Activated CD4-positive, alpha-beta memory T cell treated with anti-CD3 and anti-CD28 coated beads for 36 hours (primary cell): ENCODE measurements at places on chromosomes 4 and X.

- peaks cover 4% of the 10 kb centered on the region for H3K4me1 ChIP-seq
- no peak overlapping the region for H3K4me3 ChIP-seq
- no peaks in the 10 kb centered on the region for H3K36me3 ChIP-seq
- no peak overlapping the region for H3K27ac ChIP-seq
These were observed 27.9 kb upstream of the PAPSS1 start for GRCh38 chr4:107747748-107748486.

- no peaks in the 10 kb centered on the region for H3K36me3 ChIP-seq
- H3K4me1 ChIP-seq, result no peaks in the 10 kb centered on the region
- H3K27ac ChIP-seq, result no peak overlapping the region
- no peak for DNase-seq
- peaks cover 11% of the 10 kb centered on the region for H3K27me3 ChIP-seq
These were observed 173.8 kb upstream of the TBC1D9 start for GRCh38 chr4:140930011-140930410.

GRCh38 chr4:165635381-165635780, 237.7 kb upstream of the TLL1 start:
- DNase-seq, result no peak
- no peaks in the 10 kb centered on the region for H3K36me3 ChIP-seq

DNA sequence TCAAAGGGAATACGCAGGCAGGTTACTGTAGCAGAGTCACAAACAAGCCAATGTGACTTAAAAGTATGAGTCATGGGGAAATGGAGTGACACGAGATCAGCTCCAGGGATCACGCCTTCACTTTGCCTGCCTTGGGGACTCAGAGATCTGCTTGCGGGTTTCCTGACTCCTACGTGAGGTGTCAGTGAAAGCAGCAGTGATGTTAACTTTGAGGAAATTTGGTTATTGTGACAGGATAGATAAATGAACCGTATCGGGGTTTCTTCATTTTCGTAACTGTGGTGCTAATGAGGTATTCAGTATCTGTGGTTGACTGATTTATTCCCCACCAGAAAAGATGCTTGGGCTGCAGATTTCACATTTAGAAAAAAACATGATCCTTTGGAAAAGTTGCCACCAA, 383.3 kb upstream of the ZFP42 start:
- no peak for DNase-seq
- H3K27me3 ChIP-seq, result no peaks in the 10 kb centered on the region
- no peak overlapping the region for H3K27ac ChIP-seq
- H3K36me3 ChIP-seq, result no peaks in the 10 kb centered on the region
- H3K4me3 ChIP-seq, result no peak overlapping the region

- H3K36me3 ChIP-seq, result no peaks in the 10 kb centered on the region
- DNase-seq, result no peak
- no peak overlapping the region for H3K27ac ChIP-seq
- H3K4me3 ChIP-seq, result no peak overlapping the region
These were observed 1510.3 kb upstream of the PCDH10 start for GRCh38 chr4:131638781-131639180.

GRCh38 chr4:43485196-43485595, 592.7 kb downstream of the GRXCR1 start:
- DNase-seq, result no peak
- no peak overlapping the region for H3K4me3 ChIP-seq
- H3K27me3 ChIP-seq, result no peaks in the 10 kb centered on the region

DNA sequence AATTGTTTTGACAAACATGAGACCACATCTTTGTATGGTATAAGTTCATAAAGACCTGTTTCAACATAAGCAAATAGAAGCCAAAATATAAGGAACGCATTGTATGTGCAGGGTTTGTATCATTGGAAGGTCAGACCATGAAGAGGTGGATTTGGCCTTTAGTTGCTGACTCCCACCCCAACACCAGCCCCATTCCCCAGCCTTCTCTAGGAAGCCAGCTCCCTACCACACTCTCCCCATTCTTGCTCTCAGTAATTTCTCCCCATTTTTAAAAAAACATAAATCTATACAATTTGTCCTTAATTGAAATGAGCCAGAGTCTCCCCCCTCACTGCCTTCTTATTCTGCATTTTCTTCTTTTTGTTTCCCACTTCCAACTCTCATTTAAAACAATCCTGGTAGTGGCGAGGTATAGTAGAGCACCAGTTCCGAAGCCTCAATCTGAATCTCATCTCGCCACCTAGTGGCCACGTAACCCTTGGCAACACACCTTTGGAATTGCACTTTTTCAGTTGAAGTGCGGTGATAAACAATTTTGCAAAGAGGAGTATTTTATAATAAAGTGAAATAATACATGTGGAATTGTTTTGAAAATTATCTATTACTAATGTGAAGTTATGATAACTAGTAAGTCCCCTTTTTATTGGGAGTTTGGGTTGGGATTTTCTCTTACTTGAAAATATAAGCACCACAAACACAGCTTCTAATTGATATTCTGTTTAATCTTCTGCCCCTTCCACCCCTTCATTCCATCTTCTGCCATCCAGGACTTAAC, 126.6 kb downstream of the ASB9 start:
- H3K4me1 ChIP-seq, result peaks cover 15% of the 10 kb centered on the region
- peaks cover under 1% of the 10 kb centered on the region for H3K36me3 ChIP-seq
- no peaks in the 10 kb centered on the region for H3K27me3 ChIP-seq
- no peak overlapping the region for H3K27ac ChIP-seq

DNA sequence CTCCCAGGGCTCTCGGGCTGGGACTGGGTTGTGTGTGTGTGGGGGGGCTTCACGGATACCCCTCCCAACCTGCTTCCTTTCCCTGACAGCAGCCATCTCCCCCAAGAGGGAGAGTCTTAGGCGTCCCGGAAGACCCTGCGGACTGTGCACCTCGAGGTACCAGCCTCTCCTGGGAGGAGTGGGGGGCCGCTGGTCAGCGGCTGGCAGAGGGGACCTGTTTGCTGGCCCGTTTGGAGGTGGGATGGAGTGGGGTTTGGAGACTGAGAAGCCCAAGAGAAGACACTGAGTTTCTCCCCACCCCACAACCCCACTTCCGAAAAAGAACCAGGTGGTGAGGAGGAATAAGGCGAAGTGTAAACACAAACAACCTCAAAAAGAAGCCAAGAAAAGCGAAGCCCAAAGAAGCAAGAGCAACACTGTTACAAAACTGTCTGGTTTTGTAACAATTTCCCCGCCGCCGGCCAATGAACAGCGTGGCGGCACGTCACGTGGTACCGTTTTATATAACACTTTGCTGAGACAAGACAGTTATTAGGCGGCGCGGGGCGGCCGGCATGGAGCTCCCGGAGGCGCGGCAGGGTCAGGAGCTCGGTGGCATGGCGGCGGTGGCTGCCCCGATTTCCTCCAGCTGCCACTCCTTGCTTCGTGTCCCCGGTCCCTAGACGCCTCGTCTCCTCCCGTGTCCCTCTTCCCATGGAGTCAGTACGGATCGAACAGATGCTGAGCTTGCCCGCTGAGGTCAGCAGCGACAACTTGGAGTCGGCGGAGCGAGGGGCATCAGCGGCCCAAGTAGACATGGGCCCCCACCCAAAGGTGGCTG, at the start of gene LONRF3:
Gene LONRF3 (plus strand): TSS at position 531 of the 820 bp plus-strand sequence. CDS start 163 bp downstream, at position 694.
- peak; percentile 70 for DNase-seq
- peaks cover 5% of the 10 kb centered on the region for H3K27me3 ChIP-seq
- H3K36me3 ChIP-seq, result no peaks in the 10 kb centered on the region
- peak within 1 kb of the TSS; percentile 79 for H3K4me3 ChIP-seq

DNA sequence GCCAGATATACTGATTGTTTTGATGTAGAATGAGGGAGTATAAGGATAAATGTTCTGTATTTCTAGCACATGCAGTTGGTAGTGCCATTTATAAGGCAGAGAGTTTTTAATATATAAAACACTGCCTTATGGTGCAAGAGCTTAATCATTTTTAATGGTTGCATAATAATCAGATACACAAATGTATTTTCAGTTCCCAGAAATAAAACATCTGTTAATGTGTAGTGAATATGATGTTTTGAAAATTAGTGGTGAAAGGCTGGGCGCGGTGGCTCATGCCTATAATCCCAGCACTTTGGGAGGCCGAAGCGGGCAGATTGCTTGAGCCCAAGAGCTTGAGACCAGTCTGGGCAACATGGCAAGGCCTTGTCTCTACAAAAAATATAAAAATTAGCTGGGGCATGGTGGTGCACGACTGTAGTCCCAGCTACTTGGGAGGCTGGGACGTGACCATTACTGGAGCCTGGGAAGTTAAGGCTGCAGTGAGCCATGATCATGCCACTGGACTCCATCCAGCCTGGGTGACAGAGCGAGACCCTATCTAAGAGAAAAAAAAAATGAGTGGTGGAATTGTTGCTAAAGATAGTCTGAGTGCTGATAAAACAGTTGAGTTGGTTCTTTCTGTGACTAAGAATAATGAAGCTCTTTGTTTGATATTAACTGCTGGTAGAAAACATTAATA, 29.3 kb downstream of the CLCN3 start:
- no peak overlapping the region for H3K4me3 ChIP-seq
- no peak overlapping the region for H3K27ac ChIP-seq
- no peaks in the 10 kb centered on the region for H3K27me3 ChIP-seq
- H3K4me1 ChIP-seq, result peaks cover 18% of the 10 kb centered on the region
- no peak for DNase-seq

GRCh38 chrX:150143721-150144440, 205.6 kb upstream of the EOLA2 start:
- no peaks in the 10 kb centered on the region for H3K4me1 ChIP-seq
- H3K27ac ChIP-seq, result no peak overlapping the region

DNA sequence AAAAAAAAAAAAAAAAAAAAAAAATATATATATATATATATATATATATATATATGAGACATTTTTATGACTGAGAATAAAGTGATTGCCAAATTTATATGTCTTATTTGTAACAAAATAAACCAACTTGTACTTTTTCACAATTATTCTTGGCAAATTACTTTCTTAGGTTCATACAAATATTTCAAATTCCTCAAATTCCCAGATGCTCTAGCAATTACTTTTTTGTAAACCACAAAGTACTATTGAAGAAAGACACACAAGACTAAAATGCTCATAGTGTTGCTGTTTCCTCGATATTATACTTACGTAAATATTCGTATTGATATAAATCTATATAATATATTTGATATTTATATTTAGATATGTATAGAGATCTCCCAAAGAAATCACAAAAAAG, 390.0 kb downstream of the FAT4 start:
- no peak overlapping the region for H3K4me3 ChIP-seq
- no peaks in the 10 kb centered on the region for H3K36me3 ChIP-seq
- H3K27me3 ChIP-seq, result no peaks in the 10 kb centered on the region
- no peaks in the 10 kb centered on the region for H3K4me1 ChIP-seq
- DNase-seq, result no peak
- H3K27ac ChIP-seq, result no peak overlapping the region

- no peaks in the 10 kb centered on the region for H3K4me1 ChIP-seq
- no peak for DNase-seq
- H3K4me3 ChIP-seq, result no peak overlapping the region
- H3K27me3 ChIP-seq, result no peaks in the 10 kb centered on the region
- no peaks in the 10 kb centered on the region for H3K36me3 ChIP-seq
These were observed 674.3 kb upstream of the MAGEB2 start for GRCh38 chrX:29541038-29541437.

DNA sequence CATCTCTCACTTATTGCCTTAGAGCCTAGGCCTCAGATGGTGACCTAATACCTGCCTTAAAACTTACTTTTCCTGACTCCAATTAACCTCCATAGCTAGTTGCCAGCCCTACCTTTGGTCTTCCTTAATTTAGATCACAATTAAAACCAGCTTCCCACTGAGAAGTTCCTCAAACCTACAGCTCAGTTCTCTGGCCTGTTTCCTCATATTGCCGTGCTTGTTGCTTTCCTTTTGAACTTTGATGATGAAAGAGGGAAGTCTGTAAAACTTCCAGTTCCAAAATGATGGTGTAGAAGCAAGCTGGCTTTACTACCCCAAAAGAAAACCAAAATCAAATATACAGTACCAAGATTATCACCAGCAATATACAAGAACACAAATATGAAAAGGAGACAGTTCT, 28.9 kb upstream of the CAMK2D start:
- H3K4me3 ChIP-seq, result no peak overlapping the region
- H3K36me3 ChIP-seq, result peaks cover 10% of the 10 kb centered on the region
- no peaks in the 10 kb centered on the region for H3K27me3 ChIP-seq
- no peak overlapping the region for H3K27ac ChIP-seq

- H3K27ac ChIP-seq, result no peak overlapping the region
- H3K36me3 ChIP-seq, result no peaks in the 10 kb centered on the region
- no peak overlapping the region for H3K4me3 ChIP-seq
- H3K27me3 ChIP-seq, result no peaks in the 10 kb centered on the region
- H3K4me1 ChIP-seq, result no peaks in the 10 kb centered on the region
- DNase-seq, result no peak
These were observed 279.0 kb upstream of the TACR3 start for GRCh38 chr4:103998756-103999155.

DNA sequence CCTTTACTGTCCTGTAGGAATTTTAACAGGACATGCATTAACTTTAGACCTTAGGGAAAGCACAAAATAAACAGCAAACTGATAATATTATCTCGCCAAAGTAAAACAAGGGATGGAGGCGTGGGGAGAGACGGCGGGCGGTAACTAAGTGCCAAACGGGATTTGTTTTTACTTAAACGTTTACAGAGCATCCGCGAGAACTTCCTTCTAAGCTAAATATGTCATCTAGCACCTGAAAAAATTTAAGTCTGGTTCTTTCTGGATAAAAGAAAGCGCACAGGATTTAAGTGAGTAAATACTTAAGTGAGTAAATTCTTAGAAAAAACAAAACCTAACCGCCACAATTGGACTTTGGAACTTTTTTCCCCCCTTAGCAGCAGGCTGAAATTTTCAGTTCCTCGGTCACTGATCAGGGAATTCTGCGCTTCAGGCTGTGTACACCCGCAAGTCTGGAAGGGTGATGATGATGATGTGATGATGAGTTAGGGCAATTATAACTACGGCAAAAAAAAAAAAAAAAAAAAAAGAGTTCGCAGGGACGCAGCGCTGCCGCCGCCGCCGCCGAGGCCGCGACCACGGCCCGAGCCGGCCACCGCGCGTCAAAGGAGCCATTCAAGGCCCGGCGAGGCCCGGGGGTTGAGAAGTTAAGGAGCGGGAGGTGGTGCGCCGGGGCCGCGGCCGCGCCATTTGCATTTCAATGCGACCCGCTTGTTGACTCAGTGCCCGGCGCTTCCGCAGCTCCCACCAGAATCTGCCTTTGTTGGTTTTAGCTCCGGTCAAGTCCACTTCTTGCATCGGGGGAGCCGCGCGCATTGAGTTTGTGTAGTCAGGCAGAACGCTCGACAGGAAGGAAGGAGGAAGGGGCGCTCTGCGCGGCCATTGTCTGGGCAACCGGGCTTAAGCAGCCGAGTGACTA, 108.8 kb downstream of the SPRY1 start:
- H3K4me3 ChIP-seq, result peak overlapping the region; percentile 60
- peaks cover 4% of the 10 kb centered on the region for H3K4me1 ChIP-seq
- H3K27me3 ChIP-seq, result peaks cover 30% of the 10 kb centered on the region
- DNase-seq, result peak; percentile 16
- no peak overlapping the region for H3K27ac ChIP-seq

- no peak for DNase-seq
- no peaks in the 10 kb centered on the region for H3K36me3 ChIP-seq
- H3K27ac ChIP-seq, result no peak overlapping the region
- H3K4me3 ChIP-seq, result no peak overlapping the region
These were observed 123.4 kb downstream of the SPCS3 start for GRCh38 chr4:176443117-176443516.

DNA sequence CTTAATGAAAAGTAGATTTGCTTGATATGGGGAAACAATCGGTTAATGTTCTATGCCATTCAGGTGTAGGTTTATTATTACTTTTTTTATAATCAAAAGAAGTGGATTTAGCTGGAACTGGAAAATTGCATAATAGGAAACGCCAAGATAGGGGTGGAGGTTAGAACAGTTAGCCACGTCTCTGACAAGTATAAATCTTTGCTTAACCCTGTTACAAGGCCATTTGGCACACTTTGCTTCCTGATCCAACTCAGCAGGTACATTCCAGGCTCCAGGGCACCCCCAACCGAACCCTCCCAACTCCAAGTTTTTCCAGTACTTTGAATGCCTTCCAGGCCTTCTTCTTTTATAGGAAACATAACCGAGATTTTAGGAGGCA, 50.6 kb upstream of the ACSL4 start:
- H3K4me1 ChIP-seq, result peaks cover 13% of the 10 kb centered on the region
- no peaks in the 10 kb centered on the region for H3K27me3 ChIP-seq
- DNase-seq, result no peak
- H3K36me3 ChIP-seq, result no peaks in the 10 kb centered on the region
